ENCODE measurements at places on chromosomes 6 and 20. TPM values are rescaled to one million over a fixed set of nuclear protein-coding genes. Genes with fewer than 3 reads are reported as not detected.

HDGFL1 gene
- not detected for total RNA-seq

TNFRSF21 gene
- 120 TPM for total RNA-seq

TTK gene
- total RNA-seq: 4.8 TPM

BCAS1 gene
- not detected for total RNA-seq
